ENCODE measurements at places on chromosomes 1 and 21. TPM values are rescaled to one million over a fixed set of nuclear protein-coding genes. Genes with fewer than 3 reads are reported as not detected.

DNA sequence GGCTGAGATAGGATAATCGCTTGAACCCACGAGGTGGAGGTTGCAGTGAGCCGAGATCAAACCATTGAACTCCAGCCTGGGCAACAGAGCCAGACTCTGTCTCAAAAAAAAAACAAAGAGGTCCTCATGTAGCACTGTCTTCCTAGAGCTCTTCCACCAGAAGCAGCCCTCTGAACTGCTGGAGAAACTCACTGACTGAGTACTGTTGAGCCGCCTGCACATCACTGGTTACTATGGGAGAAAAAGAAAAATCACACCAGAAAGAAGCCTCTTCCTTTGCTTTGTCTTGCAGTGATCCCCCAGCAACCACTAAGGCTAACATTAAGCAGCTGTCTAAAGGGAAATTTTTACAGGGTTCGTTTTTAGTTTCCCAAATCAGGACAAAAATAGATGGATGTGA lies 112.9 kb upstream of the LYPLAL1 start:
- no peak for DNase-seq

- DNase-seq, result no peak
These were observed 55.9 kb downstream of the SETD4 start for GRCh38 chr21:36004441-36004840.

DNA sequence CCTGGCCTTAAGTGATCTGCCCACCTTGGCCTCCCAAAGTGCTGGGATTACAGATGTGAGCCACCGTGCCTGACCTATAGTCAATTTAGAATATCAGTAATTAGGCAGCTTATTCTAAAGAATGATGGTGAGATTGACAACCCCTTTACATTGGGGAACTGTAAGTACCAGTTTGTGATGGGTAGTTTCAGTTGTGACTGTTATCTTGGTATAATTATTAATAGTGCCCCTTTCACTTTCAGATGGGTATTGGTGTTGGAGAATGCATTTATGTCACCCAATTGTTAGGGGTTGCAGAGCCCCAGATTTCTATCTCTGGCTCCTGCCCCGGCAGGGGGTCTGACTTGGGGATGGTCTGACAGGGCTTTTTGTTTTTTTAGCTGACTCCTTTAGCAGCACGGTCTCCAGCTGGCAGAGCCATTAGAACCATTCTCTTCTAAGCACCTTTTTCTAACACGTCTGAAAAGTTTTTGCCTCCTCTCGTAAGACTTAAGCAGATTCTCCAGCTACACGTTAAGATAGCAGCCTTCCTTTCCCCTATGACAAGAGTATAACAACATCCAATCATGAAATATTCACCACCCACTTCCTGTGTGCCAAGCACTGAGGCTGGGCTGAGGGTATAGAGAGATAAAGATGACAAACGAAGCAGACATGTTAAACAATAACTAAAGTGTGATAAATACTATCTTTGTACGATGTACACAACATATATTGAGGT lies 157.8 kb downstream of the SDCCAG8 start:
- DNase-seq, result no peak

- no peak for DNase-seq
These were observed 26.0 kb upstream of the SYNC start for GRCh38 chr1:32728413-32729077.

GRCh38 chr21:26332867-26333266 lies 162.3 kb upstream of the APP start:
- DNase-seq, result no peak

- no peak for DNase-seq
These were observed 3.7 kb downstream of the LYPLAL1 start for GRCh38 chr1:219177363-219177762.

DNA sequence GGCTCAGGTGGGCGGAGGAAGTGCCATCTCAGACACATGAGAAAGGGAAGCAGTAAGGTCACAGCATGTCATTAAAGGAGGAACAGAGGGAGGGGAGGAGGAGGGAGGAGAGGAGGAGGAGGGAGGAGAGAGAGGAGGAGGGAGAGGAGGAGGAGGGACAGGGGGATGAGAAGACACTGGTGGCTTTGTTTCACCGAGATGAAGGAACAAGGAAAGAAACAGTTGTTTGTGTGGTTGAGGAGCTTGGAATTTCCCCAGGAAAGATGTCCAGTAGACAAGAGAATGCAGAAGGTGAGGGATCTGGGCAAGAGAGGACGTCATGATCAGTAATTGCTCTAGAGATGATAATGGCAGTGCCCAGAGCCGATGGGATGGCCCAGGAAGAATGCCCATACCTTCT lies 97.7 kb downstream of the AJAP1 start:
- no peak for DNase-seq

DNA sequence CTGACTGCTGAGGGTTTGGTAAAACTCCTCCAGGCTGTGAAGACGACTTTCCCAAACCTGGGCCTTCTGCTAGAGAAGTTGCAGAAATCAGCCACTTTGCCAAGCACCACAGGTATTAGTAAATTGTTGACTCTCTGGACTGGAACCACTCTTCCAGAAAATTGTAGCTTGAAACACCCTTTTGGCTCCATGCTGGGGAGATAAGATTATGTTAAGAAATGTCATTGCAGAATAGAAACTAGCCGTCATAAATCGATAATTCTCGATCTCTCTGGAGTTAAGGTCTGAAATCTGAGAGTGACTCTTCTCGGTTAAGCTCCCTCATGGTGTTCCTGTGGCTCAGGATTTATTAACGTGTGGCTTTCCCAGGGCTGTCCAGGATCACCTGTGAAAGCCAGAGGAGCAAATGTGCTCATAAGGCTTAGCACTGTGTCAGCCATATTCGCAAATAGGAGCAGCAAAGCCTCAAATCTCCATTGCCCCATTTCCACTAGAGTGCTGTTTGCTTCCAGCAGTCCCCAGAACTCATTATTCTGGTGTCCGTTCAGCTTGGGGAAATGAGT lies 54.6 kb downstream of the ZBTB40 start:
- DNase-seq, result no peak

GRCh38 chr1:189673217-189673616 lies 804.4 kb downstream of the BRINP3 start:
- no peak for DNase-seq

MLLT11 gene
- 16.9 TPM for total RNA-seq

SLAMF8 gene
- not detected for total RNA-seq

Measured in LHCN-M2 (cell line).